Memory B cell (primary cell): ENCODE measurements at places on chromosomes 11 and 22.

DNA sequence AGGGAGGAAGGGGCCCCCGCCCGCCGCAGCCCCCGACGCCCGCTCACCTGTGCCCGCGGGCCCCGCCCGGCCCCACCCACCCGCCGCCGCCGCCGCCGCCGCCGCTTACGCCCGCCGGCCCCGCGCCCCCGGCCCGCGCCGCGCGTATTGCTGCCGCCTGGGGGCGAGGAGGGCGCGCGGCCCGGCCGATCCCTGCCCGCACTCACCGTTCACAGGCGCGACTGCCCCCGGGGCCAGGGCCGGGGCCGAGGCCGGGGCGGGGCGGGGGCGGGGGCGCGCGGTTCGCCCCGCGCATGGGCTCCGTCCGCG lies 212 bp downstream of the HRAS start:
- no peak for DNase-seq

GRCh38 chr11:61256710-61257482 lies 15.9 kb downstream of the PGA5 start:
- DNase-seq: no peak

- no peak for DNase-seq
Observed at GRCh38 chr22:22245935-22246525, 1.4 kb downstream of the VPREB1 start.

DNA sequence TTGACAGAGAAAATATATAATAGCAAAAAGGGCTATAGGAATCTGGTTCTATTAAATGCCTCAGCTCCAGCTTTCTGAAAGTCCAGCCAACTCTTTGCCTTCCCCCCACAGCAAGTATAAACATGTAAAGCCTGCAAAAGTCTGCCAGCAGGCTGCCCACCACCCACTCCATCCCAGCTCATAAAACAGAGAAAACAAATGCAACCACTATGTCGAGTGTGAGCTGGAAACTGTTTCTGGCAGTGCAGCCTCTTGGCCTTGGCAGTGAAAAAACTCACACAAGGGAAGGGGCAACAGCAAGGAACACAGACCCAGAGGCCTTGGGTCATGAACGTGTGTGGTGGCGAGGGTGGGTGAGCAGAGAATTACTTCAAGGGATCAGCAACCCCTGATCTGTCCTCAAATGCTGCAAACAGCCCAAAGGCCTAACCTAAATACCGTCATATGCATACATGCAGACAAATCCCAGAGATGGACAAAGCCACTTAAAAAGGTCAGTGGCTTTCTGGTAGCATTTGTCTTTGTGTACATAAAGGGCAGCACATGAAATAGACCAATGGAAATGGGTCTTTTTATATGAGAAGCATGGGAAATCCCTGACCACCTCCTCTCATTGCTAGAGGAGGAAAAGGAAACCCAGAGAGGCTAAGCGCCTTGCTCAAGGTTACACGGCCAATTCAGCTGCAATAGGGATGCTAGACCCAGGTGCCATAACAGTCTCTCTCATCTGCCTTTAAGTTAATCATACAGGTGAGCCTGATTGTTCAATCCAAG lies 74.8 kb downstream of the NAT10 start:
- DNase-seq: no peak

- peak; percentile 1 for DNase-seq
Observed at GRCh38 chr22:48223488-48224190, 1461.2 kb downstream of the TBC1D22A start.

GRCh38 chr11:98155696-98156095 lies 865.1 kb upstream of the CNTN5 start:
- no peak for DNase-seq

DNA sequence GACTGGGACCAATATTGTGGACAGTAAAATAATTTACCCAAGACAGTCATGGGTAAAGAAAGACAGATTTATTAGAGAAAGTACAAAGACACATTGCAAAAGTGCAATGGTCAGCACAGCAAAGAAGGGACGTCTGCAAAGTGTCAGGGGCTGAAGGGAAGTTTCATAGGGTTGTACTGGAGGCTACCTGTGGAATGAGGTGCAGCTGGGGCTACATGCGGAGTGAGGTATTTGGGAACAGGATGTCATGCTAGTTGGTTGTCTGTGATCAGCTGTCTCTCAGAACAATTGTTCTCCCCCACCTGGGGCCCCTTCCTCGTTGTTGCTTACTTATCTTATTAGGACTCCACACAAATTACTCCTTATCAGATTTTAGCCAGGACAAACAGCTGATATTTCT lies 11.4 kb upstream of the APOL3 start:
- no peak for DNase-seq

- DNase-seq: no peak
Observed at GRCh38 chr22:38713921-38714320, 8.2 kb downstream of the GTPBP1 start.

DNA sequence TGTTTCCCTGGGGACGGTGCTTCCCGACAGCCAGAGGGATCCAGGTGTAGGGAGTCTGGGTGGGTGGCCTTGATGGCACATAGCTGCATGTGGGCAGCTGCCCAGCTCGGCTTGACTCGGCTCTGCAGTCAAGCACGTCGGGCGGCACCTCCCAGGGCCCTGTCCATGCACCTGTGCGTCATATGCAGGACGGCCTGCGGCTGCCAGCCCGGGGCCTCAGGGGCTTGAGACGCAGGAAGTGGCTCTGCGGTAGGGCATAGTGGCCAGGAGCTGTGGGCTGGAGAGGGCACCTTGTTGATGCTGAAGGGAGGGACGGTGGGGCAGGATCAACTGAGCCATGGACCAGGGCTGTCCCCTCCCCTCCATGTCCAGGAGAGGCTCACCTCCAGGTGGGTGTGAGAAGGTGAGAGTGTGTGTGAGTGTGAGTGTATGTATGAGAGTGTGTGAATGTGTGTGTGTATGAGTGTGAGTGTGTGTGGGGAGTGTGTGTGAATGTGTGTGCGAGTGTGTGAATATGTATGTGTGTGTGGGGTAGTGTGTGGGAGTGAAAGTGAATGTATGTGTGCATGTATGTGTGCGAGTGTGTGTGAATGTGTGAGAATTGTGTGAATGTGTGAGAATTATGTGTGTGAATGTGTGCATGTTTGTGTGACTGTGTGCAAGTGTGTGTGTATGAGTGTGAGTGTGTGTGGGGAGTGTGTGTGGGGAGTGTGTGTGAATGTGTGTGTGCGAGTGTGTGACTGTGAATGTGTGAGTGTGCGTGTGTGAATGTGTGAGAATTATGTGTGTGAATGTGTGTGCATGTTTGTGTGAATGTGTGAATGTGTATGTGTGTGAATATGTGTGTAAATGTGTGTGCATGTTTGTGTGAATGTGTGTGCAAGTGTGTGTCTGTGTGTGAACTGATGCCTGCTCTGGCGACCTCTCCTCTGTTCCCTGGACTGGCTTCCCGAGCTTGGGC lies 5.7 kb upstream of the SUN2 start:
- DNase-seq: no peak

DNA sequence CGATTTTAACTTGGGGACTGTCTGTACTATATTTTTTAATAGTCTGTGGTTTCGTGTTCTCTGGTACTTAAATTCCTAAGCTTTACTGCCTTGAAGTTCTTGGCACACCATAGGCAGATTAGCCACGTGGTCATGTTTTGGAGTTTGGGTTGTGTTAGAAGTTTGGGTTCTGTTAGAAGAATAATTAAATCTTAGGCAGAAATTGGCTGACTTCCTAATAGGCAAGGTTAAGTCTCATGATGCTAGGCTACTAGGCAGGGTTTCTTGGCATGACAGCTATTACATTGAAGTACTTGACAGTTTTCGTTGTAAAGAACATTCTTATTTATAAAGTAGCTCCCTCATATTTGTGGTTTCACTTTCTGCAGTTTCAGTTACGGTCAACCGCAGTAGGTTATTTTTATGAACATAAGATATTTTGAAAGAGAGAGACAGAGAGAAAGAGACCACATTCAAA lies 30.0 kb upstream of the MMP7 start:
- DNase-seq: no peak

GRCh38 chr11:112958670-112959069 lies 2.5 kb upstream of the NCAM1 start:
- DNase-seq: no peak

DNA sequence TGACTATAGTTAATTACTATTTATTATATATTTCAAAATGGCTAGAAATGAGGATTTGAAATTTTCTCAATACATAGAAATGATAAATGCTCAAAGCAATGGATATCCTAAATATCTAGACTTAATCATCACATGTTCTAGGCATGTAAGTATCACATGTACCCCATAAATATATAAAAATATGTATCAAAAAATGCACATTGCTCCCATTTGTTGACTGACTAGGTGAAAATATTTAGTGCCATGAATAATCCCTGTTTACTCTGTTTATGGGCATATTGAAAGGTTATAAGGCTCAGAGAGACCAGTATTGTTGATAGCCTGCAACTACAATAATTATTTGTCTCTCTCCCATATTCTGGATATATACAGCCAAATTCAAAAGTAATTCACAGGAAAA lies 3.1 kb downstream of the HBE1 start:
- DNase-seq: no peak

DNA sequence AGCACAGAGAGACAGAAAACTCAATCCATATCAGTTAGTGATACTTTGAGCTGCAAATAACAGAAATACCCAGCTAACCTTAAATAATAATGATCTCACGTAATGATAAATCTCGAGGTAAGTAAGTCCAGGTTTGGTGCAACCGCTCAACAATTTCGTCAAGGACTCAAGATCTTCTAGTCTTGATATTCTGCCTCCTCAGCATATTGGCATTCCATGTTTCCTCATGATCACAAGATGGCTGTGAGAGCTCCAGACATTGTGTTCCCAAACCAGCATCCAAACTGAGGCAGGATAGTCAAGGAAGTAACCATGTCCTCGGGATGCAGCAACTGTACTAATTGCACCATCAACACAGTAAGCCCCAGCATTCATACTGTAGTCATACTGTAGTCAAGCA lies 7.5 kb upstream of the LARGE1 start:
- no peak for DNase-seq

- no peak for DNase-seq
Observed at GRCh38 chr22:44363980-44364750, 51.4 kb upstream of the SHISAL1 start.

DNA sequence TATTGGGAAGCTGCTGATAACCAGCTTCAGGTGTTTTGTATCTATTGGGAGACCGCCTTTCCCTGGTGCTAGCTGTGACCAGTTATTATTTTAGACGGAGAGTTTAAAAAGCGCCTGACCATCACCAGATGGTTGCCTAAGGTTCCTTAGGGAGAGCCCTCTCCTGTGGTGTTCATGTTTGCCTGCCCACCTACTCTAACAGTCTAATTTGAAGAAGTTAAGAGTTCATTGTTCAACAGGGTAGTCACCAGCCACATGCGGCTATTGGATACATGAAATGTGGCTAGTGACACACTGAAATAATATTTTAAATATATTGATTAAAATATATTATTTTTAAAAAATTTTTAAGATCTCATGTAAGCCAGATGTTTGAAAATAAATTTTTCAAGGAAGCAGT lies 71.3 kb upstream of the SLN start:
- no peak for DNase-seq

- no peak for DNase-seq
Observed at GRCh38 chr11:108586600-108586999, 7.0 kb downstream of the EXPH5 start.
